ENCODE measurements at places on chromosomes 4 and X.
A peak's percentile ranks its signal among the peaks of the same experiment; 100 is the strongest.

DNA sequence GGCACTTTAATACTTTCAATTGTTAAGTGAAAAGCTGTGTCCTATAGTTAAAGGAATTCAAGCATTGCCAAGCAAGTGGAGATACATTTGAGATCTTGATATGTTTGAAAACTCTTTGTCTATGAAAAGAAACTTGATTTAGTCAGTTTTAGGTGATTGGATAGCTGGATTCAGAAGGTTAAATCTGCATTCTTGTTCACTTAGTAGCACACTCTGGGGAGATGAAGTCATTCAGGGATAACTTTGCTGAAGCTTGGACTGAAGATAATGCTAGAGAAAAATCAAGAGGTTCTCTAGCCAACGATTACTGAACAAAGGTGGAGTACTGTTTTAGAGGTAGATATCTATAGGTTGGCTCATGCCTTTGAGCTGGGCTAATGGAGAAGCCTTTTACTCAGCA, 90.6 kb downstream of the DCAF8L2 start:
- no peaks in the 10 kb centered on the region for H3K36me3 ChIP-seq
- no peak overlapping the region for H3K4me3 ChIP-seq
- no peak overlapping the region for H3K27ac ChIP-seq
- H3K4me1 ChIP-seq = no peaks in the 10 kb centered on the region
- no peaks in the 10 kb centered on the region for H3K27me3 ChIP-seq

GRCh38 chr4:25807102-25807728, 55.6 kb downstream of the SEL1L3 start:
- H3K36me3 ChIP-seq = peaks cover 6% of the 10 kb centered on the region
- no peak overlapping the region for H3K4me3 ChIP-seq
- no peaks in the 10 kb centered on the region for H3K4me1 ChIP-seq
- no peaks in the 10 kb centered on the region for H3K27me3 ChIP-seq

- H3K27ac ChIP-seq = no peak overlapping the region
- H3K27me3 ChIP-seq = no peaks in the 10 kb centered on the region
- no peaks in the 10 kb centered on the region for H3K4me1 ChIP-seq
- no peaks in the 10 kb centered on the region for H3K36me3 ChIP-seq
- DNase-seq = no peak
These were observed 381.7 kb downstream of the GPAT3 start for GRCh38 chr4:83917572-83917971.

DNA sequence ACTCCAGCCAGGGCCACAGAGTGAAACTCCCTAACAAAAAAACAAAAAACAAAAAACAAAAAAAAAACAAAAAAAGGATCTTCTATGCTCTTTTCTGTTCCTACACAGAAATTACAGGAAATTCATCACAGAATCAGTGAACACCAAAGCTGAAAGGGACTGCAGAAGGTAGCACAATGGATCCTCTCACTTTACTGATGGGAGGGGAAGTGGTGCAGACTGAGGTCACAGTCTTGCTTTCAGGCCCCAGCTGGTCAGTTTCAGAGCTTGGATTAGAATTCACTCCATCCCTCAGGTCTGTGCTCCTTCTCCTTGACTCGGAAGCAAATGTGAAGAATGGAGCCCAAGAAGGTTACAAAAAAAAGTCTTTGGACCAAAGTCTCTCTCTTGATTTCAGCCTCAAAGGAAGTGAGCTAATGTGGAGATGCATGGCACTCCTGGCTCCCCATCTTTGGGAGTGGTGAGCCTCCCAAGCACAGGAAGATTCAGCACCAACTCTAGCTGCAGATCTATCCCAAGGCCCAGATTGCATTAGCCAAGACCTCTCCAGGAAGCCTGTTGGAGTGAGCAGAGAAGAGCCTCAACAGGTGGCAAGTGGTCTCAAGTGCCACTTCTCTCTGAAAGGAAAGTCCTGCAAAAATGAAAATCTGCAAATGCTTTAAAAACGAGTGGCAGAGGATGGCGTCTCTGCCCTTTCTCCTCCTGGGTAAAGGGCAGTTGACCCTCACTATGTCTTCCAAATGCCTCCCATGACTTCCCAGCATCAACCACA, 176.0 kb downstream of the MAML3 start:
- H3K27ac ChIP-seq = peak overlapping the region; percentile 29
- H3K27me3 ChIP-seq = no peaks in the 10 kb centered on the region
- no peak for DNase-seq
- peaks cover 65% of the 10 kb centered on the region for H3K4me1 ChIP-seq
- H3K36me3 ChIP-seq = no peaks in the 10 kb centered on the region
- no peak overlapping the region for H3K4me3 ChIP-seq

GRCh38 chr4:77074981-77075855, 571 bp downstream of the CCNI start:
- no peaks in the 10 kb centered on the region for H3K36me3 ChIP-seq
- H3K4me1 ChIP-seq = peaks cover 35% of the 10 kb centered on the region
- no peaks in the 10 kb centered on the region for H3K27me3 ChIP-seq
- DNase-seq = peak; percentile 90
- peak overlapping the region; percentile 96 for H3K4me3 ChIP-seq

- H3K4me1 ChIP-seq = peaks cover 4% of the 10 kb centered on the region
- no peaks in the 10 kb centered on the region for H3K36me3 ChIP-seq
- no peak overlapping the region for H3K4me3 ChIP-seq
- H3K27ac ChIP-seq = no peak overlapping the region
- no peaks in the 10 kb centered on the region for H3K27me3 ChIP-seq
These were observed 60.2 kb upstream of the CBR4 start for GRCh38 chr4:169070071-169070894.

DNA sequence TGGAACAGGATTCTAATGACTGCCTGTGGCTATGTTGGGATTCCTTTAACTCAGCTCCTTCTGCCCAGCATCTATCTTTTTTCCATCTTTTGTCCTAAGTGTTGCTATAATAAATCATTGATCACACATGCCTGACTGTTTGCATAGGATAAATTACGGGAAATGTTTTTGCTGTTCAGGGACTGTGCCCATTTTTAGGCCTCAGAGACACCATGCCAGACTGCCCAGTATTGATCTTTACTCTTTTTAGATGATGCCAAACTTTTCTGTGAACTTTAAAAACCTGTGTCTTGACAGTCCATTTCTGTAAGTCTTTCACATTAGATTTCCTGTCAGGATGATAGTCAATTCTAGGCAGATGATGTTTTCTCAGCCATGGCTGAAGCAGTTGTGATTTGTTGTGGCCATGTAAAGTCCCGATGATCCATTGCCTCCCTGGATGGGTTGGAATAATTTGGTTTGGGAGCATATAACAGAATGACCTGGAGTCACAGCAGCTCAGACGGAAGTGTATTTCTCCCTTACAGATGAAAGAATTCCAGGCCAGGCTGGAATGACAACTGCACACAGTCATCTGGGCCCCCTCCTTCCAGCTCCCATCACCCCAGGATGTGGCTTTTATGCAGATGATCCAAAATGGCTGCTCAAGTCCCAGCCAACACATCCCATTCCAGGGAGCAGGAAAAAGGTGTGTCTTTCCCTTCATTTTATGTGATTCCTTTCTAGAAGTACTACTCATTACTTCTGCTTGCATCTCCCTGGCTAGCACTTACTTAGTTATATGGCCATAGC, 3.4 kb downstream of the HTT-AS start:
- H3K4me3 ChIP-seq = no peak overlapping the region
- H3K27me3 ChIP-seq = no peaks in the 10 kb centered on the region
- peaks cover 20% of the 10 kb centered on the region for H3K4me1 ChIP-seq
- H3K36me3 ChIP-seq = no peaks in the 10 kb centered on the region

- no peak overlapping the region for H3K27ac ChIP-seq
- H3K4me3 ChIP-seq = no peak overlapping the region
- H3K4me1 ChIP-seq = no peaks in the 10 kb centered on the region
- H3K27me3 ChIP-seq = no peaks in the 10 kb centered on the region
These were observed 14.3 kb upstream of the AWAT1 start for GRCh38 chrX:70219938-70220764.

DNA sequence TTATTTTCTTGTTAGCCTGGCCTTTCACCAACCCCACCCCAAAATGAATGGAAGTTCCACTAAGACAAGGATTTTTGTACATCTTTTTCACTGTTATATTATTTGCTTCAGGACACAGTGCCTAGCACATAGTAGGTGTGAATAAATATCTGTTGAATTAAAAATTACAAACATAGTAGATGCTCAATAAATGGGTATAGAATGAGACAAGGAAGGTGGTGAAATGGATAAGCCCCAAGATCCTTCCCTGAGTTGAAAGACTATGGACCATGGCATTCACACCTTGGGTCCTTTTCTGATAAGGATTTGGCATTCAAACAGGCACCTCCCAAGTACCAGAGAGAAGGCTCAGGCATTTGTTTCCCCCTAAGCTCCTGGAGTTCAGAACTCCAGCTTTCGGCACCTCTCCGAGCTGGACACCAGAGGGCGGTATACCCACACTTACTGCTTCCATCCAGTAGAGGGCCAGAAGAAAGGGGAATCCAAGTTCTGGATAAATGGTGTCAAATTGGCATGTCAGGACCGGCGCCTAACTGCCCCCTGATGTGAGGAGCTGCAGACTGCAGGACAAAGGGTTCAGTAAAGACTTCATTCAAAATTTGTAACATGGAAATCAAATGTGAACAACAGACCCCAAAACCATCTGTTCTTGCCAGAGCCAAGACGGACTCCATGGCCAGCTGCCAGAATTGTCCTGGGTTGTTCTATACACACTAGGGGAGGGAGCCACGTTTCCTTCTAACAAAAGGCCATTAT, 193.0 kb downstream of the GPC3 start:
- H3K36me3 ChIP-seq = no peaks in the 10 kb centered on the region
- no peak overlapping the region for H3K27ac ChIP-seq
- H3K4me1 ChIP-seq = no peaks in the 10 kb centered on the region
- H3K27me3 ChIP-seq = peaks cover 4% of the 10 kb centered on the region
- H3K4me3 ChIP-seq = no peak overlapping the region
- peak; percentile 40 for DNase-seq

GRCh38 chrX:404656-405055, 17.9 kb upstream of the PPP2R3B start:
- H3K27ac ChIP-seq = no peak overlapping the region
- no peaks in the 10 kb centered on the region for H3K4me1 ChIP-seq
- DNase-seq = no peak
- H3K36me3 ChIP-seq = no peaks in the 10 kb centered on the region
- H3K27me3 ChIP-seq = no peaks in the 10 kb centered on the region

- no peak for DNase-seq
- no peak overlapping the region for H3K27ac ChIP-seq
- H3K36me3 ChIP-seq = no peaks in the 10 kb centered on the region
- no peak overlapping the region for H3K4me3 ChIP-seq
- H3K27me3 ChIP-seq = no peaks in the 10 kb centered on the region
These were observed 1.6 kb downstream of the CXCL1 start for GRCh38 chr4:73870768-73871167.

DNA sequence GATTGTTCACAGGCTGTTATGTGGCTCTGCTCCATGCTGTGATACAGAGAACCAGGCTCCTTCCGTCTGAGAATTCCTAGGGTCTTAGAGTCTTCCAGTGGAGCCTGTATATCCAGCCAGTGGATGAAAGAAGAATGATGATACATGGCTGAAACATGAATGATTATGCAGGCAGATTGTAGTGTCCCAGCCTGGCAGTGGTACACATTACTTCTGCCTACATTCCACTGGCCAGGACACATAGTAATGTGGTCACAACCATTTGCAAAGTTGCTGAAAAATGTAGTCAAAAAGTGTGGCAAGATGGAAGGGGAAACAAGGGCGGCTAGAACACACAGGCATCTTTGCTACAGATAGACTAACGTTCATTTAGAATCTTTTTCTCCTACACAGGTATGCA, 4.5 kb upstream of the GBA3 start:
- H3K27ac ChIP-seq = no peak overlapping the region
- no peaks in the 10 kb centered on the region for H3K4me1 ChIP-seq

GRCh38 chrX:25002661-25003020, 13.1 kb downstream of the ARX start:
- no peak for DNase-seq
- H3K4me1 ChIP-seq = no peaks in the 10 kb centered on the region
- peaks cover 56% of the 10 kb centered on the region for H3K27me3 ChIP-seq

DNA sequence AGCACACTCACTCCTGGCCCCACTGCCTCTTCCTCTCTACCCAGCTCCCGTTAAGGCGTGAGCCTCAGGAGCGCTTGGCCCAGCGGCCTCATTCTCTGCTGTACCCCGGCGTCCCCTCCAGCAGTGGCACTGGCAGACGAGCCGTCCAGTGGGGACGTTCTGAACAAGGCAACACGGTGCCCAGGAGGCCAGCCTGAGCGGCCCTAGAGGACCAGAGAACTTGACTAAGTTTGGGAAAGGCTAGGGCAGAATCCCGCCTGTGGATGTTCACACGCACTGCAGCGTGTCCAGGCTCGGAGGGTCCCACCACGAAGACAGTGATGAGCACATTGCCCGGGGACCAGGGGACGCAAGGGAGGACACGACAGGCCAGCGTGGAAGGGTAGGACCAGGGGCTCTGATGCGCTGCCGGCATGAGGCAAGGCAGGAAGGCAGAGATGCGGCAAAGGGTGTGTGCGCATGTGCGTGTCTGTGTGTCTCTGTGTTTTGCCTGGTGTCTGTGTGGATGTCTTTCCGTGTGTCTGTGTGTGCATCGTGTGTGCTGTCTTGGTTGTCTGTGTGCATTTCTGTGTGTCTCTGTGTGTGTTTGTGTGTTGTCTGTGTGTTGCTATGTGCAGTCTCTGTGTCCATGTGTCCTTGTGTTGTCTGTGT, 89.4 kb downstream of the ABLIM2 start:
- H3K27me3 ChIP-seq = peaks cover 10% of the 10 kb centered on the region
- no peak overlapping the region for H3K27ac ChIP-seq
- H3K4me3 ChIP-seq = no peak overlapping the region
- no peak for DNase-seq

DNA sequence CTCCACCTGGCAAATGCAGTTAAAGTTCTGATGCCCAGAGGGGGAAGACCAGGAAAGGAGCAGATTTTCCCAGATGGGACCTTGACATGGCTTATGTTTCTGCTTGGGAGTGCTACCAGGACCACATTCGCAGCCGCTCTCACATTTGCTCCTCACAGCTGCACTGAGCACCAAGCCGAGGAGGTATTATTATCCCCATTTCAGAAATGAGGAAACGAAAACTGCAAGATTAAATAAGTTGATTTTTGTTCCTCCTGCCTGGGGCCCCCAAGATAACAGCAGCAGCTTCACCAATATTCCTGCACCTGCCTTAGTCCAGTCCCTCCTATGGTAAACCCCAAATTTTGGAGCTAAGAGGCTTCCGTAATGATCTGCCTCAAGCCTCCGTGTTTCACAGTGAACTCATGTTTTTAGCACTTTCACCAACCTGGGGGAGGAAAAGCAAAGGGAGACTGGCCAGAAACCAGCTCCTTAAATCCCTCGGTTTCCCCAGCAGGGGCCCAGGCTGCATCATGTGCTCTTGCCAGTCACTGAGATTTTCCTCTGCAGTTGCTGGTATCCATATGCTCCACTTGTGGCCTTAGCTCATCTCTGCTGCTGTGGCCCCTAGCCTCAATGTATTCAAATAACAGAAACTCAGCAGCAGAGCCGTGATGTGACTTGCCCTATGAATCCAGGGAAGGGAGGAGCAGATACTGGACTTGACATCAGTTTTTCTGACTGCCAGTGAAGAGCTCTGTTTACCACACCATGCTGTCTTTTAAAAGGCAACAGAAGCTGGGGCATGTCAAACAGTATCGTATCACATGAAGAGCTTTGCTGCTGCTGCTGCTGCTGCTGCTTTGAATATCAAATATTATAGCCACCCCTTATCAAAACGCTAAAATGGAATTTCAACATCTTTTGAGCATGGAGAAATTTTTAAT, 95.5 kb upstream of the KLHL13 start:
- H3K36me3 ChIP-seq = no peaks in the 10 kb centered on the region
- no peaks in the 10 kb centered on the region for H3K27me3 ChIP-seq
- H3K4me3 ChIP-seq = no peak overlapping the region
- DNase-seq = no peak
- no peak overlapping the region for H3K27ac ChIP-seq

- no peak overlapping the region for H3K4me3 ChIP-seq
- no peak overlapping the region for H3K27ac ChIP-seq
- H3K36me3 ChIP-seq = no peaks in the 10 kb centered on the region
- H3K27me3 ChIP-seq = no peaks in the 10 kb centered on the region
These were observed 72.4 kb downstream of the ANKRD50 start for GRCh38 chr4:124640022-124640730.

GRCh38 chr4:42626629-42627146, 30.2 kb downstream of the ATP8A1 start:
- H3K27ac ChIP-seq = no peak overlapping the region
- H3K4me3 ChIP-seq = no peak overlapping the region
- H3K27me3 ChIP-seq = no peaks in the 10 kb centered on the region
- H3K4me1 ChIP-seq = no peaks in the 10 kb centered on the region

Data from CD14-positive monocyte (primary cell).